ENCODE measurements at places on chromosomes 4 and X.

GRCh38 chr4:109046471-109047201 is 255.8 kb downstream of the COL25A1 start:
- no peak for DNase-seq

DNA sequence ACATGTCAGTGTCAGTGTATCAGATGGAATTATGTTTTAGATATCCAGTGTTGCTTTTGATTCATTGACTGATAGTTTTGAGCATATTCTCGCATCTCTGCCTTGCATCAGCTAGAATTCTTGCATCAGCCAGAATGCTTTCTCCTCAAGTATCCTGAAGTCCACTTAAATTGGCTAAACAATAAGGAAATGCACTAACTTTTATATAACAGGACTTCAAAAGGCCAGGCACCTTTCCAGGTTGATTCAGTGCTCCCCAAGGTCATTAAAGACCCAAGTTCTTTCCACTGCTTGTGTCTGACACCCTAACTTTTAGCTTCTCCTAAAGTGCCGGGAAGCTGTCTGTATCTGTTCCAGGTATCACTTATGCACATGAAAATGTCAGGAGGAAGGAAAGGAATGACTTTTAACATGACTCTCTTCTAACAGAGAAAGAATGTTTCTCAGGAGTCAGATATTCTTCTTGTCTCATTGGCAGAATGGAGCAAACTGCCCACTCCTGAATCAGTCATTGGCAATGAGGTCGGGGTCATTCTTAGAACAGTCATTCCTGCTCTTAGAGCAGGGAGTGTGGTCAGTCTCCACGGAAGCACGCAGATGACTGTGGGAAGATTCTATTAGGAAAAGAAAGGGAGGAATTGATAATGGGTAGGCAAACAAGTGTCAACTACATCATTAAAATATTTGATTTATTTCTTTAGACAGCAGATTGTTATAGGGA is 92.9 kb upstream of the TLL1 start:
- no peak for DNase-seq

DNA sequence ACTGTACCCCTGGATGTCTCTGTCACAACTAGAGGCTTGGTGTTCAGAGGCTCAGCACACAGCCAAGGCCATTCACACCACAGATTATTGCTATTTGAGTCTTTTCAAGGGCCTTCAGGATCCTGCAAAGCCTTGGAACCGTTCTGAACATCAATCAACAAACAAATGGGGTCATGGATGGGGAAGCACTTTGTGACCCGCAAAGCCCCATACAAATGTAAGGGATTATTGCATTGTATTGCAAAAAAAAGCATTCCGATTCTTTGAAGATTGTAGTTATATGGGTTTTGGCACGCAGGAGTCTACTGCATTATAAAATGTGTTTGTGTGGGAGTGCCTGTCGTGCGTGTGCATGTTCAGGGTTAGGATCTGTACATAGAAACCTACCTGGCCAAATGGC is 17.3 kb upstream of the BCORL1 start:
- no peak for DNase-seq

GRCh38 chr4:73329300-73329699 is 70.7 kb upstream of the ANKRD17 start:
- DNase-seq, result no peak

DNA sequence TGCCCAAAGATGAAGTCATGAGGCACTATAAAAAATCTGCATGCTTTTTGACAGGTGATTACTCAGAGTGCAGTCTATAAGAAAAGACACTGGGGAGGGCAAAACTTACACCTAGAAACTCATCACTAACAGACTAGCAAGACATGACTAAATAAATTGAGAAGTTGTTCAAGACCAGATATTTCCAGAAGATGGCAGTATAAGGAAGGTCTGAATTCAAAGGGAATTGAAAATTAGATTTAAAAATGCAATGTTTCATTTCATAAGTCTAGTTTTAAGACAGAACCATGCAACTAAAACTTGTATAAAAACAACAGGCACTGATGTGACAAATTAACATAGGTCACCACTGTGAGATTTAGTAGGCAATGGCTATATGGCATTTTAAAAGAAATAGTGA is 232.5 kb upstream of the POF1B start:
- no peak for DNase-seq

- no peak for DNase-seq
Measured at GRCh38 chrX:111020283-111020682, 75.7 kb upstream of the PAK3 start.

DNA sequence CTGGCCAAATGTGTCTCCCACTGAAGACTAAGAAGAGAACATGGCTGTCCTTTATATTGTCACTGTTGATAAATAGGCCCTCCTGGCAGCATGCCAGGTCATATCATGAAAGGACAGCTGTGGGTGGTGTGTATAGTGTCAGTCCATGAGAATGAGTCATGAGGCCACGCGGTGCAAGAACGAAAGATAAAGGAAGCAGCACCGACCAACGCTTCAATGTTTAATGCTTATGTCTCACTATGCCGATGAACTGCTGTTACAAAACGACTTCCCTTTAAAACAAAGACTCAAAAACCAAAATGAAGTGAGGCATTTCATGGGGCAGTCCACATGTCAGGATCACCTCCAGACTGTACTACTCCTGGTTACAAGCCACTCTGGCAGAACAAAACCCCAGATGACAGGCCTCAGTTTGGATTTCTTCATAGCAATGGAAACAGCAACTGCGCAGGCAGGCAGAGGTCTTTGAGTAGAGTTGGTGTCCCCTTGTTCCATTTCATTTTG is 5.2 kb upstream of the TCEANC start:
- peak; percentile 29 for DNase-seq

GRCh38 chrX:43211570-43211969 is 433.6 kb upstream of the PPP1R2C start:
- DNase-seq, result no peak

GRCh38 chr4:1469043-1469442 is 62.8 kb upstream of the NKX1-1 start:
- DNase-seq, result no peak

GRCh38 chr4:13956947-13957346 is 329.4 kb upstream of the BOD1L1 start:
- no peak for DNase-seq

DNA sequence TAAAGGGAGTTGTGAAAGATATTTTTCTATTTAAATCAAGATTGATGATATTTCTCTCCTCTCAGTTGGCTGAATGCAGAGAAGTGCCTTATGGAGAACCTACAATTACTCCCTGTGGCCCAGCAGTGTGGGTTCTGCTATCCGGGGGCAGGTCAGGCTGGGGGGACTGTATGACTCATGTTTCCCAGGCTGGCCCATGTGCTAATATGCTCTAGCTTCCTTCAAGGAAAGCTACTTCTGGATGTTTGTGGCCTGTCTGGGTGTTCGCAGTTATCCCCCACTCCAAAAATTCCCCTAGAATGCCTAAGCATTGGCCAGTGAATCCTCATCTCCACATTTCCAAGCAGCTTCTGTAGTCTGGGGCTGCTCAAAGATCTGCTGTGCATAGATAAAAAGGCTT is 58.9 kb upstream of the SPP1 start:
- DNase-seq, result no peak

GRCh38 chr4:3819210-3819919 is 53.2 kb downstream of the ADRA2C start:
- no peak for DNase-seq

DNA sequence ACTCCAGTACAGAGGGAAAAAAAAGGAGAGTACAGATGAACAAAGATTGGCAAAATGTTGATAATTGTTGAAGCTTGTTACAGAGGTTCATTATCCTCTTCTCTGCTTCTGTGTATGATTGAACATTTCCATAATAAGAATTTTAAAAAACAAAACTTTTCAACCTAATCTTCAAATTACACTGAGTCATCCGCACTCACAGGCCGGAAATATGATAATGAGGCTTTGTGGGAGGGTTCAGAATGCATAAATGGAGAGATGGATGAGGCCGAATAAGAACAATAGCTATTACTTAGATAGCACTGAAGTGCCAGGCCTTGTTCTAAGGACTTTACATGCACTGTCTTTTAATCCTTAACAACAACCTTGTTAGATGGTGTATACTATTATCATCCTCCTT is 4.6 kb upstream of the ERCC6L start:
- no peak for DNase-seq

All from stimulated activated CD4-positive, alpha-beta T cell treated with anti-CD3 and anti-CD28 coated beads, Interleukin-1b, Interleukin-23, amount 100 ng/mL, for 1 hour (primary cell).